ENCODE measurements at places on chromosomes 3 and 15.

GRCh38 chr3:72694398-72694797 lies 153.8 kb downstream of the SHQ1 start:
- no peak for DNase-seq

DNA sequence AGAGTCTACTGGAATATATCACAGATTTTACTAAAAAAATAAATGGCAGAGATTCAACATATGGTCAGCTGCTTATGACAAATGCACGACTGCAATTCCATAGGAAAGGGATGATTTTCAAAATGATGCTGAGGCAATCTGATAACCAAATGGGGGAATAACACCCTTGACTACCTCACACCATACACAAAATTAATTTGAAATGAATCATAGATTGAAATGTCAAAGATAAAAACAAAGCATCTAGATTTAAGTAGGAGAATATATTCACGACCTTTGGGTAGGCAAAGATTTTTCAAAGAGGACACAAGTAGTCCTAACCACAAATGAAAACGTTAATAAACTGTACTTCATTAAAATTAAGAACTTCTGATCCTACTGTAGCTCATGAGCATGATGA lies 11.2 kb downstream of the SENP7 start:
- no peak for DNase-seq

DNA sequence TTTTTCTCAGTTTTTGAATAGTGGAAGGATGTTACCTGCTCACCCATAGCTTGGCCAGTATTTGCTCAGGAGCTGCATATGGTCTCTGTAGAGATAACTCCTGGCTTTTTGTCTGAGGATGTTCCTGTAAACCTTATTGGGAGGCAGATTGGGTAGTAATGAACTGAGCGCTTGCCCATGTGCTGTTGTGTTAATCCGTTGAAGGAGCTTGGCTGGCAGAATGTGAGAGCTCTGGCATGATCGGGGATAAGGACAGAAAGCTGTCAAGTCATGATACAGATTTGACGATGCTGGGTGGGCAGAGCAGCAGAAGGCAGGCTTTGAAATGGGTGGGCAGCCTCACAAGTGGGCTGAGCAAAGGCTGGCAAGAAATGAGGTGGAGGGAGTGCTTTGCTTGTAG lies 27.4 kb downstream of the SH3GL3 start:
- no peak for DNase-seq

GRCh38 chr3:120077731-120078130 lies 16.5 kb downstream of the GSK3B start:
- no peak for DNase-seq

GRCh38 chr3:98999675-99000074 lies 98.2 kb upstream of the DCBLD2 start:
- no peak for DNase-seq

DNA sequence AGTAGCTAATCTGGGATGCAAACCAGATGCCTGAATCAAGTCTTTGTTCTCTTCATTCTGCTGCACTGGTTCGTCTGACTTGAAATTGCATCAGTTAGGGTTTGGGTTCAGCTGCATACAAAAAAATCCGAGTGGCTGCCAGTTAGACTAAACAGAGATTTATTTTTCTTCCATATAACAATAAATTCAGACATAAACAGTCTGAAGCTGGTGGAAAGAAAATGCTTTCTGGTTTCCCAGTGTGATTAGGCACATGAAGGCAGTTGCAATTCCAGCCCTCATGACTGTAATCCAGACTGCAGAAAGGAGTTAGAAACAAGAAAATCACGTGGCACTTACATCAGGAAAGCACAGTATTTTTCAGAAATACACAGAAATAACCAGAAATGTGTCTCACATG lies 930.7 kb downstream of the MCTP2 start:
- no peak for DNase-seq

DNA sequence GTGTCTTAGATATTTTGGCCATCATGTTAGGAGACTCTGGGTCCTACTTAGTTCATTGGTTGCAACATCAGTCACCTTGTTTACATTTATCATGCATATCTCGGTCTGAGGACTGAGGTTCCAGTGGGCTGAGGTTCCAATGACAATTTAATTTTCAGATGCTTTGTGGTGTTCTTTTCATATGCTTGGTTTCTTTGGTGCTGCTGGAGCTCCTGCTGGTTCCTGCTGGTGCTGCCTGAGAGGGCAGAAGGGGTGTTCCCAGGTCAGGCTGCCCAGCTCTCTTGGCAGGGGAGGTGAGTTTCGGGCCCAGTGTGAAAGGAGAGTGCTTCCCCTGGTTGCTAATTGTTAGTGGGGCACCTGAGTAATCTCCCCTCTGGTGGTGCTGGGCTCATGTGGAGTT lies 6.9 kb upstream of the KLHL40 start:
- no peak for DNase-seq

- DNase-seq, result no peak
Measured at GRCh38 chr3:51982352-51982837, 940 bp upstream of the ACY1 start.

- no peak for DNase-seq
Measured at GRCh38 chr3:31250116-31250777, 282.5 kb upstream of the STT3B start.

DNA sequence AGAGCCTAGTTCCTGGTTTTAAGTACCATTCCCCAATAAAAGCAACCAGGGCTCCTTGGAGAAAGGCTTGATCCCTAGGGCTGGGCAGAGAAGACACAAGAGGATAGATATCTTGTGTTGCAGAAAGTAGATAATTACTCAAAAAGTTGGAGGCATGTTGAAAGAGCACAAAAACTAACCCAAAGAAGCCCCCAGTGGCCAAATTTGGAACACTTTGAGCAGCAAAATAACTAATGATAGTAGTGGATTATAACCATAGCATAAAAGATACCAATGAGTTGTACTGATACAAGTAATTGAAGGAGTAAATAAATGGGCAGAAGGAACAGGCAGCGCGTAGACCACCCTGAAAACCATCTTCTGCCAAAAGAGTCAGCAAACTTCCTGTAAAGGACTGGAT lies 12.0 kb downstream of the EXOSC7 start:
- no peak for DNase-seq

GRCh38 chr3:40505599-40506462 lies at the start of gene ZNF620:
ZNF620 (plus strand) TSS chr3:40506039; CDS start chr3:40506353, 314 bp downstream.
- peak; percentile 30 for DNase-seq

DNA sequence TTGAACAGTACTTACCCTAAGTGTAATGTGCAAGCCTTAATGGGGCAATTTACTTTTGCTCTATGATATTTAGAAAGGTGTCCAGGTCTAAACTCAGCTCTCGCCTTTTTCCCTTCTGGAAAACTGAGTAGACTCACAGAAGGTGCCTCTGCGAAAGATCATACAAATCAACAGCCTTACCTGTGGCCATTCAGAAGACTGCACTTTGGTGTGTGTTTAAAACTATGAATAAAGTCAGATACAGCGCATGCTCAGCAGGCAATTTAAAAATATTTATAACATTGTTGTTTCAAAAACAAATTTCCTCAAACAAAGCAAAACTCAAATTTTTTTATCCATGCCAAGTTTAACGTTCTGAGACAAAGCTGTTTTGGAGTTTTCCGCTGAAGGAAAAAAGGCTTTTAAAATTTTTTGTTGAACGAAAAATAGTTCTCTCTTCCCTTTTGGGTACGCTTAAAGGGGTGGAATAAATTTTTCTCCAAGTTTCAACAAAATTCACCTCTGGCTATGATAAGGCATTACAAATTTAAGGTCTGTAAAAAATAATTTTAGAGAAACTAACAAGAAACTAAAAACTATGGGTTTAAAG lies 156.3 kb downstream of the TIGIT start:
- no peak for DNase-seq

DNA sequence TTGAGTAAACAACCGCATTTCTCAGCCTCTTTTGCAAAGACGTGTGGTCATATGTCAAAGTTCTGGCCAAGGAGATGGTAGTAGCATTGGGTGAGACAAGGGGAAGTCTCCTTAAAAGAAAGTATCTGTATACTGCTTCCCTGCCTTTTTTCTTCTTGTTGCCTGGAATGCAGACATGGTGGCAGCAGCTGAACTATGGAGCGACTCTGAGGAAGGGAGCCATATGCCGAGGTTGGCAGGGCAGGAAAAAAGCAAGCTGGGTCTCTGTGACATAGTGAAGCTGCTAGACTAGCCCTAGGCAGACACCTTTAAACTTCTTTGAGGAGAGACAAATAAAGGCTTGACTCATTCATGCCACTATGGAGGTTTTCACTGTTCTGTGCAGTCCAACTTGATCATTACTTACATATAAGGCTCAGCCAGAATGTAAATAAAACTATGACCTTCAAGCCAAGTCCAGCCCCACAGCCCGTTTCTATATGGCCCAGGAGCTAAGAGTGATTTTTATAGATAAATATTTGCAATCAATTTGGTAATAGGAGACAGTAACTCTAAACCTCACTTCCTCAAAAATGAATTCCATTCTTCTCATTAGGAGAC lies 30.6 kb upstream of the PRICKLE2 start:
- DNase-seq, result no peak

DNA sequence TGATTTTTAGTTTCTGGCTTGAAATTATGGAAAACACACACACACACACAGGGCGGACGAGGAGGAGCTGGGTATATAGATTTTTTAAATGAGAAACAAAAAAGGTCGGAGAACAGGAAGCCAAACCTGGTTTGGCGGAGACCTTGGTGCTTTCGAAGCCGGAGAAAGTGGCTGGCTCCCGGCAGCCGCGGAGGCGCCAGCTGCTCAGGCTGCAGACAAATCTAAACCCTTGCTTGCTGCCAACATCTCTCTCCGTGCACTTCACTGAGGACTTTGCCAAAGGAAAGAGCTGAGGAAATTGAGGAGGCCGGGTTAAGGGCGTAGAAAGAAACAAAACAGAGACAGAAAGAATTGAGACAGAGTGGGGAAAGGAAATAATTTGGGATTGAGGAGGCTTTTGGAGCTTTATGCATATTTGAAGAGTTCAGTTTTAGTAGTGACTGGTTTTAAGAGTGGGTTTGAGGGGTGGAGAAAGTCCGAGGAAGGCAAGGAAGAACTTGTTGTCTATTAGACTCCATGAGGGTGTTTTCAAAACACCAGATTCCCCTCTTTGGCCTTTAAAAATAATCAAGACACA lies 2.2 kb downstream of the ZIC1 start:
- no peak for DNase-seq

DNA sequence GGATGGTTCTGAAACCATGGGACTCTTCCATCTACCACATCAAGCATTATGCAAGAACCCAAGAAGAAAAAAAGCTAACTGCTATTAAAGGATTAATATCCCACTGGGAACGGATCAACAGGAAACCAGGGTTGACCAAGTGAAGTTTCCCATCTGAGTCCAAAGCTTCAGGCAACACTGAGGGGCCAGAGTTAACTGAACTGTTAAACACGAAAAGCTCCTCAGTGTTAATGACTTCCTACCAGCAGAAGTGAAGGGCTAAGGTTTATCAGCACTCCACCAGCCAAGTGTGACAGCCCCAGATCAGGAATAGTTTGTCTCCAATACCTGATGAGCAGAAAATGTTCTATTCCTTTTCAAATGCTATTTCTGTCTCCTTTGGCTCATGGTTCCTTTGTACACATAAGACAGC lies 36.7 kb downstream of the PTPN9 start:
- DNase-seq, result no peak

GRCh38 chr3:123448536-123449101 lies at the start of gene ADCY5:
ADCY5 (minus strand) TSS chr3:123449090; CDS start chr3:123448545, 545 bp downstream.
- DNase-seq, result no peak

DNA sequence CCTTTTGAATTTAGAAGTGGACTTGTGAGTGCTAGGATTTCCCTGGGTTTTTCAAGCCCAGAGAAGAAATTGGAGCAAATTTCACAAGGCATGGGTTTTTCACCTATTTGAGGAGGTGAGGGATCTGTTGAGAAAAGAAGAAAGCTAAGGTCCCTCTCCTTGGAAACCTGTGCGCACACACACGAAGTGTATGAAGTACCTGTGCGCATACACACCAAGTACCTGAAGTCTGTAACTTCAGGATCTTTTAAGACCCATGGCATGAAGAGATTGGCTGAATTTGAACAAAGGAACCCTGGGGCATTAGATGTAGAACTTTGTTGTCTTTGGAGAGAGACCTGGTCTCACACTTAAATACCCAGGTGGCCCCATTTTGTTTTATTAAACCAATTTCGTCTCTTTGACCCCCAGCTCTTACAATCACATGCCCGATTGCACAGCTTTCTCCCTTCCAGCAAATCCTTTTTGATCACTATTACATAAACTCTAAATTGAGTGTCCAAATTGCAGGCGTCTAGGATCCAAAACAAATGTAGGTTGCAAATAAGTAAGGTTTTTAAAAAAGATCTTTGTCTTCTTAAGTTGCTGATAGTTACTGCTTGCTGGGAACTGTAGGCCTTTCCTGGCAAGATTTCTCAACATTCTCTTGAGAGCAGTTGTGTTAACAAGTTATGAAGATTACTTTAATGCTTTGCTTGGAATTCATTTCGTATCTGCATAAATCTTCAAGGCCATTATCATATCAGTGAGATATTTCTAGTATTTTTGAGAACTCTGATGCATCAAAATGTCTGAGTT lies 64.3 kb downstream of the CMTM8 start:
- no peak for DNase-seq

GRCh38 chr3:60935709-60936108 lies 315.5 kb downstream of the FHIT start:
- DNase-seq, result no peak

- no peak for DNase-seq
Measured at GRCh38 chr15:52243286-52243685, 52.1 kb upstream of the GNB5 start.

DNA sequence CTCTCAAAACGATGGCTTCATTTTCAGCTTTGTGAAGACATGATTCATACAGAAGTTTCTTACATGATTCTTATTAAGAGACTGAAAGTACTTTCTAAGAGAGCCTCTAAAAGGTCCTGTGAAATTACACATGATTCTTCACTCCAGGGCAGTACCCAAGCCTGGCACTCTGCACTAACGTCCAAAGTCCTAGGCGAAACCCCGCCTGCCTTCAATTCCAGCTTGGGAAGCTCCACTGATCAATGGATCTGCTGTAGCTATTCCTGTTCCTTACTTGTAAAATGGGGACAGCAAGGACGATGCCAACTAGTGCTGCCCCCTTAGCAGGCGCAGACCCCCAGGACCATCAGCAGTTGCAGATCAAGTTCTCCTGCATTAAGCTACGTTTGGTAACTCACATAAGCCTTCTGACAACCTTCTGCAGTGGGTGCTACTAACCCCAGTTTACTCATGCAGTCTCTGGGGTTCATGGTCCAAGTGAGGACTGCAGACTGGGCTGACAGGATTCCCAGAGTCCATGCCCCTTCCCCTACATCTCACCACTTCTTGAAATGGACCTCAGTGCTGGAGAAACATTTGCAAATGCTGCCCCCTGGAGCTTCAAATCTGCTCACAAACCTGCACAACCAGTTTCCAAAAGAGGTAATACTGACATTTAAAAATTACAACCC lies 10.6 kb downstream of the CHCHD4 start:
- DNase-seq, result no peak

DNA sequence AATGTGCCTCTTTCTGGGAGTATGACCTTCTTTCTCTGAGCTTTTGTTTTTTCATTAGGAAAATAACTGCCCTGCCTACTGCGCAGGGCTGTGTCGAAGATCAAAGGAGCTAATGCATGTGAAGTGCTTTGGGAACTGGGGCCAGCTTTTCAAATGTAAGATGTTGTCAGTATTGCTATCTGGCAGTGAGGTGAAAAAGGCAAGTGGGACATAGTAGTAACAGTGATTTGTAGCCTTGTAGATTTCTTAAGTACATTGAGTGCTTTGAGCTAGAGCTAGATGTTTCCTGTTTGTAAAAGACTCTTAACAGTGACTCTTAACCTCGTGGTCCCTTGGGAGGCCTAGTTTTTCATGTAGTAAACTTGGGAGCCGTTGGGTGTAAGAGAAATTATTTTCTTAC lies 126.5 kb downstream of the ECT2 start:
- DNase-seq, result no peak

Measured in activated T-helper 9 cell treated with anti-CD3 and anti-CD28 coated beads, Interleukin-2, amount 50 U/mL, for 16 hours (primary cell).